Right hindlimb (tissue), 1 donor: ENCODE measurements at places on chromosomes 6 and 20.
A peak's percentile ranks its signal among the peaks of the same experiment; 100 is the strongest.

GRCh38 chr6:132072831-132073230 lies 121.7 kb upstream of the CCN2 start:
- DNase-seq = no peak

DNA sequence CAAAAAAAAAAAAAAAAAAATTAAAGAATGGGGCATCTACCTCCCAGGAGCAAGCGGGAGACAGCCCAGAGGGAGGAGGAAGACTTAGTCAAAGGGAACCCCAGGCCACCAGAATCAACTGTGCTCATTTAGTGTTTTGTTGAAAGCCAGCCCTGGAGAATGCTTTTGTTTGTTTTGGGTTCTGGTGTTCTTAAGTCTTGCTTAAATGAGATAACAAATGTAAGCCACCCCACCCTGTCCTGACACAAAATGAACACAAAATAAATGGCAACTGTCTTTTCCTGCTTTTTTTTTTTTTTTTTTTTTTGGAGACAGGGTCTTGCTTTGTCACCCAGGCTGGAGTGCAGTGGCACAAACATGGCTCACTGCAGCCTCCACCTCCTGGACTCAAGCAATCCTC lies 165.0 kb upstream of the JARID2 start:
- no peak for DNase-seq

- DNase-seq = no peak
These were observed 124.9 kb upstream of the NRN1 start for GRCh38 chr6:6131492-6132109.

DNA sequence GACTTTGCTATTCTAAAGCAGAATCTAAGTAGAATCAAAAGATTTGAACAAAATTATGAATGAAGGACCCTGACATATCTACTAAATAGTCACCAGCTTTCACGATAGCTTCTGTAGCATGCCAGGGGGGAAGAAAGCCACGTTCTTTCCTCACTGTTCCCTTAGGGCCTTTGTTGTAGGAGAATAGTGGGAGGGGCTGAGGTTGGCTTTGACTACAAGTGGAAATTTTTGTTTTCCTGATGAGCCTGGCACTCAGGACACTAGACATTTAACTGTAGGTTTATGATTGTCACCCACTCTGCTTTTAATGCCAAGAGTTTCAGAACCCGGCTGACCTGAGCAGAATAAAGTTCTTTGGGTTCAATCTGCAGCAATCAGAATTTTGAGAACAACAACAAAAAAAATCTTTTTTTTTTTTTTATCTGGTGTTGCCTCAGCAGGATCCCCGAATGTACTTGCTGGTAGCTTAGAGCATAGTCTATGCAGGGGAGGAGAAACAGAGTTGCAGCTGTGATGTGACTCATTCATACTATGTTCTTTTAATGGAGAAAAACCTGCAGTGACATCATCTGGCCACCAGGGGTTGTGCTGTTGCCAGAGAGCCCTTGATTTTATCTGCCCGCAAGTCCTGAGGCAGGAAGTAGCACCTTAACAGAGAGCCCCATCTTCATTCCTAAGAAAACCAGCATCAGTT lies 38.5 kb downstream of the TPD52L1 start:
- DNase-seq = peak; percentile 31

DNA sequence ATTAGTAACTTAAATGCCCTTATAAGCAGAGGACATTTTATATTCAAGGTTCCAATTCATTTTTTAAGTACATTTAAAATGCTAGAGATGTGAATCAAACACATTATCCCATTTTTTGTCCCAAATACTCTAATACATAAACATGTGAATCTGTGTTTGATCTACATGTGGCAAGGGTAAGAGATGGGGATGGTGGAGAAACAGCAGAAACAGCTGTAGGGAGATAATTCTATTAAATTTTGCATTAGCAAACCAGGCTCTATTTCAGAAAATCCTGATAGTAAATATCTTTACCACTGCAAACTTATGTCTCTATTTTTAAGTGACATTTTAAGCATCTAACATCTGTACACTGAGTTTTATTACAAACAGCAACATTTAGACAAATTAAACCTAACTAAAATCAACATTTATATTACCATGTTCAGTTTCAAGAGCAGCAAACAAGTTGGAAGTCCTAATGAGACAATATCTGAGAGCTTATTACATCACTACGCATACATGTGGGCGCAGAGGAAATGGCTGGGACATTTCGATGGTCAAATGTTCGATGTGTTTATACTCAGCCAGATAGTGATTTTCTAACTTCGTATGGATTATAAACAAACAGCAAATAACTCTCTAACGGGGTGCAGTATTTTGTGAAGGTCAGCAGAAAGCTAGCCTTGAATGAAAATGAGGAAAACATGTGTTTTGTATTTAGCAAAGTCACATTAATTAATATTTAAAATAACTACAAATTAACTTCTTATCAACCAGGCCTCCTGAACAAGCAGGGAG lies 165.1 kb downstream of the GJA1 start:
- DNase-seq = no peak

- DNase-seq = peak; percentile 54
These were observed at the start of gene EBF4 for GRCh38 chr20:2692036-2692885. TSS of gene EBF4 (plus strand) at chr20:2692780. CDS start at chr20:2693646, 866 bp downstream.

- DNase-seq = no peak
These were observed 276.4 kb downstream of the PRL start for GRCh38 chr6:22020299-22021003.

GRCh38 chr6:169425628-169426370 lies 172.2 kb upstream of the THBS2 start:
- no peak for DNase-seq

- peak; percentile 40 for DNase-seq
These were observed 93.9 kb downstream of the RNASET2 start for GRCh38 chr6:166862287-166862977.

- no peak for DNase-seq
These were observed 31.3 kb downstream of the ANKRD6 start for GRCh38 chr6:89464295-89464694.

- no peak for DNase-seq
These were observed 18.6 kb downstream of the ELOVL5 start for GRCh38 chr6:53330137-53330536.

GRCh38 chr20:35953387-35954199 lies 709 bp downstream of the SCAND1 start:
- DNase-seq = no peak

- DNase-seq = no peak
These were observed 271.6 kb downstream of the FARS2 start for GRCh38 chr6:5532941-5533340.

- no peak for DNase-seq
These were observed 22.2 kb downstream of the BANF2 start for GRCh38 chr20:17721802-17722486.

- no peak for DNase-seq
These were observed 128.5 kb downstream of the FLRT3 start for GRCh38 chr20:14208956-14209355.

DNA sequence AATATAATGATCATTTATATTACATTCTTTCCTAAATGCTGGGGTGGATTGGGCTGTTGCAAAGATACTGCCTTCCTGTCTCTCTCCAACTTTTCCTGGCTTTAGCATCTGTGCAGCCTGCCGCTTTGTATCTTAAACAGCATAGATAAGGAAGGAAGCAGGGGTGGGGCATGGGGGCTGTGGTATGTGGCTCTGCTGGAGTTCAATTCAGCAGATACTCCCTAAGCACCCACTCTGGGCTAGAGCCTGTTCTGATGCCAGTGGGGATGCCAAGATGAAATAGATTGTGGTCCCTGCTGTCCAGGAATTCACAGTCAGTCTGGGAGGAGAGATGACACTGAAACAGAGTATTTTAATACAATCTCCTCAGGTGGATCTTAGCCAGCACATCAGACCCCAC lies 56.8 kb downstream of the EIF2S2 start:
- no peak for DNase-seq

GRCh38 chr6:132513831-132514545 lies 1.1 kb upstream of the STX7 start:
- no peak for DNase-seq

DNA sequence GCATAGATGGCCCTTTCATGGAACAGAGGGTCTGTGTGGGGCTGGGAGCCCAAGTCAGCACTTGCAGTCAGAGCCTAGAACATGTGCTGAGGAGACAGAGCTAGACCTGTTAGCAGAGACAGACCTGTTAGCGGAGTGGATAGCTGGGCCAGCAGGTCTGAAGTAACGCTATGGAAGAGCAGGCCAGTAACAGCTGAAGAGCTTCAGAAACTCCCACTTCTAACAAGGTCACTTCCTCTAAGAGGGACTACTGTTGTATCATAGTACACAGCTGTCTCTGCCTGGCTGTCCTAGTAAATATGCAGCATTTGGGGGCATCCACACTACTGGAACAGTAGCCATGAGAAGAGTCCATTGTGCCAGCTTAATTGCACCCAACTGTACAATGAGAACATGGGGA lies 41.2 kb upstream of the POLR1H start:
- no peak for DNase-seq

DNA sequence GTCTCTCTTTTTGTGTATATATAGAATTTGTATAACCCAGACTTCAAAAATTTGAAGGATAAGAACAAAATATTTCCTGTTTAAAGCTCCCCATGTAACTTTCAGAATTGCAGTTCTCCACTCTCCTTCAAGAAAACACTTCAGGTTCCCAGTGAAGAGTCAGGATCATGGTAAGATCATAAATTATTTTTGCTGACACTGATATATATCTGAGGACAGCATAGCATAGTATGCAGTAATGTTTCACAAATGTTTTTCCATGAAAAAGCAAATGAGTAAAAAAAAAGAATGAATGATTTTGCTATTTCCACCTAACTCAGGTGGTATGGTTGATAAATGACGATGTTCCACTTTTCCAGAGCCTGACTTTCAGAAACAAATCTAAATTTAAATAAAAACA lies 545.6 kb upstream of the EPHA7 start:
- no peak for DNase-seq

DNA sequence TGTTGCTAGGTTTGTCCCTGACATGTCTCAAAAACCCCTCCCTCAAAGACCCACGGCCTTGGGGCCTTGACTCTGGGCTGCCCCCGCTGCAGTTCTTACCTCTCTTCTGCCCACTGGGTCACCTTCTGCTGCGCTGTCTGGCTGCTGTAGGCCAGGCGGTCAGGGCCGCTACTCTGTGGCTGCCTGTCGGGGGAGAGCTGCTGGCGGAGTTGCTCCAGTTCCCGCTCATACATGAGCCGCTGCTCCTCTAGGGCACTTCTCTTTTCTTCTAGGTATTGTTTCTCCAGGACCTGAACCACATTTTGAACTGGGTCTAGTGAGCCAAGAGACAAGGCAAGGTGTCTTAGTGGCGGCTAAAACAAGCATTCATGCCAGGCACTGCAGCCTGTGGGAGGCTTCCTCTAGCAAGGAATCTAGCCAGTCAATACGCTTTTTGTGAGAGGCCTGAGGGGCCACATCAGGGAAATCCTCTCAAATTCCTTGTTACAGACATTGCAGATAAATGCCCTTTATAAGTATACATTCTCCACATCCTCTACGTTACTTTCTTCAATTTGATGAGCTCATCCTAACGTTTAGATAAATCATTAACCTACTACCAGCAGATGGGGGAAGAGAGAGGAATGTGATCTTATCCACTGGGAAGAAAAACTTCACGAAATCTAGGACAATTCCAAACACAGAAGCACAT lies 110.3 kb upstream of the NUP153 start:
- no peak for DNase-seq

DNA sequence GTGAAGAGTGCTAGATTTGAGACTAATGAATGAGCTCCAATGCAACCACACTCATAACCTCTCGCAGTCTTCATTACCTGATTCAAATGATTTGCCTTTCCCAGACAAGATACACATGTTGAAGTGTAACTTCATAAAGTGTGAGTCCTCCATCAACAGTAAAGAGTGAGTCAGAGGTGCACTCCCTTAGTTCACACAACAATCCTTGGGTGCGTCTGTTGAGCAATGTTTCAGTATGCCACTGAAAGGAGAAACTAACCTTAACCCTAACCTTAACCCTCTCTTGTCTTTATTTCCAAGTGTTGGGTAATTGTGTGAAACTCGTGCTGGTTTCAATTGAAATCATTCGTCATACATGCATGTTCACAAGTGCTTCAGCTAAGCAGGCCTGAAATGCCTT lies 21.0 kb upstream of the RIN2 start:
- no peak for DNase-seq

DNA sequence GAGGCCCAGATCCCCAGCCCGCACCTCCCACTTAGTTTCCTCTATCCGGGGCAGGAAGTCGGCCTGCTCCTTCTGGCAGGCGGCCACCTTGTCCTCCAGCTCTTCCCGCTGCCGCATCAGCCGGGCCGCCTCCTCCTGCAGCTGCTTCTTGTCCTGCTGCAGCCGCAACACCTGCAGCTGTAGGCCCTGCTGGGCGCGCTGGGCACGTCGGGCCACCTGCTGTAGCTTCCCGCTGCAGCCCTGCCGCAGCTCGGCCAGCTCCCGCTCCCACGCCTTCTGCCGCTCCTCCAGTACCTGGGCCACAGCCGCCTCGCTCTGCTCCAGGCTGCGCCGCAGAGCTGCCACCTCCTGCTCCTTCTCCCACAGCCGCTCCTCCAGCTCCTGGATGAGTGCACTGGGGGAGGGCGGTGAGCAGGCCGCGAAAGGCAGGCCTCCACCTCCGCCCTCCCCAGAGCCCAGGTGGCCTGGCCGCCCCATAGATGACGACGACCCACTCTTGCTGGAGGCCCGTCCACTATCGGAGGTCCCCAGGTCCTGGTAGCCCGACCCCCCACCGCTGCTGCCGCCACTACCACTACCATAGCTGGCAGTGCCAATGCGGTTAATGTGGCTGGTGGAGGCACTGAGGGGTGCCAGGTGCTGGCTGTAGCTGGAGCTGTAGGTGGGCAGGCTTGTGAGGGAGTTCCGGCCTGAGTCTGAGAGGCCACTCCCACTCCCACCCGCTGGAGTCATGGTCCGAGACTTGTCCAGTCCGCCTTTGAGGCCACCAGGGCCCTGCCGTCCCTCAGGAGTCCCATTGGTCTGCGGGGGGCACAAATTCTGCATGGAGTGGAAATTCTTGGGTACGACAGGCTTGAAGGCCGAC lies 6.0 kb upstream of the FASTKD5 start:
- DNase-seq = peak; percentile 80

GRCh38 chr6:53066077-53066417 lies 843 bp downstream of the FBXO9 start:
- DNase-seq = no peak

- no peak for DNase-seq
These were observed 7.9 kb upstream of the ZSCAN12 start for GRCh38 chr6:28407401-28407800.

DNA sequence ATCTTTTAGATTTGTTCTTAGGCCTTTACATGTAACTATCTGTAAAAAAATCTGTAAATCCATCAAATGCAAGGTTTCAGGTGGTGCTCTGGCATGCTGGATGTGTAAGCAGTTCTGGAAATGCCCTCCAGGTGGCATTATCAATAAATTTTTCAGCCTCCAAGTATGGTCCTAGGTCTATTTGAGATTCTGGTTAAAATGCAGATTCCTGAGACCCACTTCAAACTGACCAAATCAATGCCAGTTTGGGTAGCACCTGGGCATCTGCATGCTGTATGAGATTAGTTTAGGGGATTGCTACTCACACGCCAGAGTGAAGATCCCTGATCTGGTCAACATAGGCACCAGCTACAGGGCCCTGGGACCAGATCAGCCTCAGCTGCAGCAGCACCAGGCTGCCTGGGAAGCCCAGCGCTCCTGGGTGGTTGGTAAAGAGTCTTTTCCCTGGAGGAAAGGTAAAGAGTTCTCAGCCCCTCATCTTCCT lies 507.3 kb upstream of the CITED2 start:
- DNase-seq = no peak
